Activated CD8-positive, alpha-beta memory T cell treated with anti-CD3 and anti-CD28 coated beads, Interleukin-2, amount 50 U/mL, for 4 hours (primary cell): ENCODE measurements at places on chromosomes 2 and 18.

DNA sequence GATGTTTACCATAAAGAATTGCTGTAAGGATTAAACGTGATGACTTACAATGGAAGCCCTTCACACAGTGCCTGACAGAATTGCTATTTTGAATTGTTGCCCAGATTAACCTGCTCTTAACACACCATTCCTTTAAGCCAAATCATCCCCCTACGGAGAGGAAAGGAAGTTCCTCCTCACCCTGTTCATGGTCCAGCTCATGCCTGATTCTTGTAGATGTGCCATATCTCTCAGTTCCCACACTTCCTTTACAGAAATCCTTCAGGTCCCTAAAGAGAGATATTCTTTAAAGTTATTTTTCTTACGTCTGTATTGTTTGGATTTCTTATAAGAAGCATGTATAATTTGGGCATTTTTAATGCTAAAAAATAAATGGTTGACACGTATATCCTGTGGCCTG lies 127.5 kb upstream of the DAPL1 start:
- DNase-seq: no peak

DNA sequence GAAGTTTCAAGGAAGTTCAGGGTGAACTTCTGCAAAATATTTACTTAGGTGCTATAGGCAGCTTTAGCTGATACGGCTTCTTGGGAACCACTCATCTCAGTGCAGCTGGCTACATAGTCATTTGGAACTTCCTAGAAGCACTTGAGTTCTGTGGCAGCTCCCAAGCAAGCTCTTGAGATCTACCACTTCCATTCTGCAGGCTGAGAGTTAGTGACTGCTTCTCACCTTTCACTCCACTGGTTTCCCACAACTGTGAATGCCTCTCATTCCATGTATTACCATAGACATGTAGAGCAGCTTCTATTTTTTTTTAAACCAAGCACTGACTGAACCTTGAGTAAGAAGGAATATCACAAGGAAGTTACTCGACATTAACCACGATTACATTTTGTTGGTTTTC lies 994.1 kb upstream of the ACVR2A start:
- no peak for DNase-seq

DNA sequence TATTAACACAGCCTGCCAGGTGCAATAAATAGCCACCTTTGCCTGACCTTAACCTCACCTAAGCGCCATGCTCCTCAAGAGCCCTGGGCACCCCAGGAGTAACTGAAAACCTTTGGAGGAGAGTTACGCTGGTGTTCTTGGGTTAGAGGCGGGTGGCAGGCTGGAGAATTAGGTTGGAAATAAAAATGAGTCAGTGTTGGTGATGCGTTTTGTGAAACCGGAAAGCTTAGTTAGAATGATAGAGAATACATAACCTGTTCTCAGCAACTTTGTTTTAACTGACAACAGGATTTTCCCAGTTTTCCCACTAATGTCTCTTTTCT lies 17.0 kb downstream of the LRRFIP1 start:
- DNase-seq: no peak

- no peak for DNase-seq
Observed at GRCh38 chr2:112339986-112340385, 64.6 kb downstream of the ZC3H6 start.

- no peak for DNase-seq
Observed at GRCh38 chr18:23879544-23879943, 135.0 kb upstream of the TTC39C start.

GRCh38 chr2:224689539-224689938 lies 26.6 kb downstream of the CCDC195 start:
- DNase-seq: no peak

DNA sequence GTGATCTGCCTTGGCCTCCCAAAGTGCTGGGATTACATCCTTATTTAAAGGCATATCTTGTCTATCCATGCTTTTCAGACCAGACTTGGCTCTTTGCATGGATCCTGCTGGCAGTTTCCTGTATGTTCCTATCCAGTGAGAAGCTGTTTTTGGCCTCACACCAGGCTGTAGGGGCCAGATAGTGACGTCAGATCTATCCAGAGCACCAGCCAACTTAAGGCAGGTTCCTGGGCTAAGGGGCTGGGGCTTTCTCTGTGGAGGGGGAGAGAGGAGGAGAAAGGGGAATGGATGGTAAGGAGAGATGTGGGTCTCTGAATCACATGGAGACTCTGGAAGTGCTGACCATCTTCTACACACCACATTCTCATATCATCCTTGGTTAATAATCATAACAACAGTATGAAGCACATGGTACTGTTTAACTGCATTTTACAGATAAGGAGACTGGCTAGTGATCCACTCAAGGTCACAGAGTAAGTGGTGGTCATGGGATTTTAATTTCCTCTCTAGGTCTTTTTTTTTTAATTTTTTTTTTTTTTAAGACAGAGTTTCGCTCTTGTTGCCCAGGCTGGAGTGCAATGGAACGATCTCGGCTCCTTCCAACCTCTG lies 2.0 kb upstream of the FAM117B start:
- DNase-seq: no peak

DNA sequence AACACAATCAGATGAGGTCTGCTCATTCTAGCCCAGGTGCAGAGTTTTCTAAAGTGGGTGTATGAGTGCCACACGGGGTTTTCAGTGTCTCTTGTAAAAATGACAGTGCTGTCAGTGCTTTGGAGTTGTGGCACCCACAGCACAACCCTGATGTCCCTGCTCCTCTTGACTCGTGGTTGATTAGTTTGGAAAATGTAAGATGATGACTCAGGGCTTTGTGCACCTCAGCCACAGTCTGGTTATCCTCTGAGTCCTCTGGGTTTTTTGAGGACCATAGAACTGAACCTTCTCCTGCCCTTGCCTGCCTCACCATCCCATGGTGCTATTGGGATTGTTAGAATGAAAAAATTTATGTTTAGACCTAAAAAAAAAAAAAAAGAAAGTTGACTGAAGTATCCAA lies 105.6 kb downstream of the MYO1B start:
- DNase-seq: no peak

- DNase-seq: no peak
Observed at GRCh38 chr2:20468549-20469500, 22.0 kb downstream of the RHOB start.

DNA sequence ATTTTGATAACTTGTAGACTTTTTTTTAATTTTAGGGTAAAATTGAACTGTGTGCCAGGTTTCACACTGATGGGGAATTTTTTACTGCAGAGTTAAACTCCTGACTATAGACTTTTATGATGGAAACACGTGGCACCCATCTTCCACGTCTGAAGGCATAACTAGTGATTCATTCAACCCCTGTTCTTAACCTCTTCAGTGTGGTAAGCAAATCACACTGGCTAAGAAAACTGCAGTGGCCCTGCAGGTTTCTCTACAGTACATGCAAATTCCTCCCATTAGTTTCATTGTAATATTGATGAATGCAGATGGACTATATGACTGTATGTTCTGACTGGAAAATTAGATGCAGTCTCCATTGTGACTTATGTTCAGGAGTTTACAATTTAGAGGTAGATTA lies 47.2 kb downstream of the SMAD4 start:
- no peak for DNase-seq

DNA sequence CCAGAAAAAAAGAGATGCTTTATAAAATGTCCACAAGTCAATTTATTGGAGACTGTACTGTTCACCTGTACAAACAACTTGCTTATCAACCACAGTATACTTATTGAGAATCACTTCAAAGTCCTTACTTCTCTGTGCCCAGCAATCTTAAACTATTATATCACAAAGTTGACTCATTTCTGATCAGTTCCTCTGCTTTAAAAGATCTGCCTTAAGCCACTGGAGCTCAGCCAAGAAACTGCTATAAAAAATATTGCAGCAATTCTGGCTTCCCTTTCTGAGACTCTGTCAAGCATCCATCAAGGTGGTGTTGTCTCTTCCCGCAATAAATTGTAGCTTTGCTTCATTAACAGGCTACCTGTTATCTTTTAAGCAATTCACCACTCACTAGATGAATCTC lies 375.2 kb upstream of the SPHKAP start:
- DNase-seq: no peak

GRCh38 chr2:5203134-5203755 lies 488.9 kb upstream of the SOX11 start:
- no peak for DNase-seq

GRCh38 chr18:7597500-7597899 lies 30.4 kb downstream of the PTPRM start:
- no peak for DNase-seq

DNA sequence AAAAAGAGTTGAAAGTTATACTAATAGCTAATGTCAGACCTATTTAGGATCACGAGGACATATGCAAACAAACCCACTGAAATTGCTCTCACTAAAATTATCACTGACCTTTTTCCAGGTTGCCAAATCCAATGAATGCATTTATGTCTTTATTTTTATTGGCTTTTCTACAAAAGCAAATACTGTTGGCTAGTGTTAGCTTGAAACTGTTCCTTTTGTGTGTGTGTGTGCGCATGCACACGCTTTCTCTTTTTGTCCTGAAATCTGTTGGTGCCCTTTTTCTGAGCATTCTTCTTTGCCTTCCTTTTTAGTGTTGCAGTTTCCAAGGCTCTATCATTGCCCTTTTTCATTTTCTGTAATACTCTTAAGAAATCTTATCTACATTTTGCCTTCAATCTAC lies 1269.2 kb downstream of the LRP1B start:
- no peak for DNase-seq

DNA sequence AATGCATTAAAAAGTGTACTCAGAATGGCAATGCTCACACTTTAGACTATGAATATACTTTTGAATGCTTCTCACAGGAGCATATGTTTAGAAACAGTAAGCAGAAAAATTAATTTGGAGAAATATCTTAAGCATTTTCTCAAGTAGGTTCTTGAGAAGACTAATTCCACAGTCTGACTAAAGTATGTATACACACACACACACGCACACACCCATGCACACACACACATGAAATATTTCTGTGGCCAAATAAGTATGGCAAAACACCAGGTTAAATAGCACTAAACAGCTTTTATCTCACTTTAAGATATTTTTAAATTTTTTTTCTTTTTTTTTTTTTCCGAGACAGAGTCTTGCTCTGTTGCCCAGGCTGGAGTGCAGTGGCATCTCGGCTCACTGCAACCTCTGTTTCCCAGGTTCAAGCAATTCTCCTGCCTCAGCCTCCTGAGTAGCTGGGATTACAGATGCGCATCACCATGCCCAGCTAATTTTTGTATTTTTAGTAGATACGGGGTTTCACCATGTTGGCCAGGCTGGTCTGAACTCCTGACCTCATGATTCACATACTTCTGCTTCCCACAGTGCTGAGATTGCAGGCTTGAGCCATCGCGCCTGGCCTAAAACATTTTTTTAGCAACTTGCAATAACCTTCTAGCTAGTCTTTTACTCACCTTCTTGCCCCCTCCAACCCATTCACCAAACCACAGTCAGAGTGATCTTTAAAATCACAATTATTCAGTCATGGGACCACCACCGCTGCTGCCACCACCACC lies 67.5 kb upstream of the SCG2 start:
- no peak for DNase-seq

DNA sequence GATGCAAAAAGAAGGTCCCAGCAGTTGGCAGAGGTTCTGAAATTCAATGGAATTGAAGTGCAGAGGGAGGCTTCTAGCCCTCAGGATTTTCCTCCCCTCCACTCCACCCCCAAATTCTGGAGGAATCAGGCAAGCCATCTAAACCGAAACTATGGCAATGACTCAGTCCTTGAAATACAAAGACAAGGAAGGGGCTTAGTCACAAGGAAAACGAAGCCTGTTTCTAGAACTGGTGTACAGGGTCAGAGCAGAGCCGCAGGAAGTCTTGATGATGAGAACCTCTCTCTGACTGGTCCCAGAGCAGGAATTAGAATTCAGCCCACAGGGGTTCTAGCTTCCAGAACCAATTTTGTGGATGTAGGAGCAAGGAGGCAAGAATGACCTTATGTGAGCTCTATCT lies 111.7 kb upstream of the SCN1A start:
- no peak for DNase-seq

DNA sequence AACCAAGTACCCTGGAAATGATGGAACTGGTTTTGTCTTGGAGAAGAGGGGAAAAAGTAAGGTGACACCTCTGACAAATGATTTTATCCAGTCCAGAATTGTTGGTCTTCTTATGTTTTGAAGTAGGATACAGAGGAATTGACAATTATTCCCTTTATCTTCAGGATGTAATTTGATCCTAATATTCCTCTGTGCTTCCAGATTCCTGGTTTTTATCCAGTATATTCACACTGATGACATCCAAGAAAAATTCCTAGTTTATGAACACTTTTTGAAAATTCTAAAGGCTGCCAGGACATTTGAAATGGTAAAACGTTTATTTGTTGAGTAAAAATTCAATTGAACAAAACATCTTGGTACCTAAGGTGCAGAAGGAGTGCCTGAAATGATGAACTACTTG lies 22.2 kb upstream of the ETAA1 start:
- DNase-seq: no peak

GRCh38 chr2:67394734-67395133 lies 2.4 kb upstream of the ETAA1 start:
- DNase-seq: no peak

- DNase-seq: no peak
Observed at GRCh38 chr2:32910883-32911598, 35.7 kb upstream of the LTBP1 start.

- no peak for DNase-seq
Observed at GRCh38 chr2:37831081-37831780, 93.9 kb upstream of the RMDN2 start.

GRCh38 chr2:236402033-236402790 lies 138.0 kb upstream of the ASB18 start:
- no peak for DNase-seq

DNA sequence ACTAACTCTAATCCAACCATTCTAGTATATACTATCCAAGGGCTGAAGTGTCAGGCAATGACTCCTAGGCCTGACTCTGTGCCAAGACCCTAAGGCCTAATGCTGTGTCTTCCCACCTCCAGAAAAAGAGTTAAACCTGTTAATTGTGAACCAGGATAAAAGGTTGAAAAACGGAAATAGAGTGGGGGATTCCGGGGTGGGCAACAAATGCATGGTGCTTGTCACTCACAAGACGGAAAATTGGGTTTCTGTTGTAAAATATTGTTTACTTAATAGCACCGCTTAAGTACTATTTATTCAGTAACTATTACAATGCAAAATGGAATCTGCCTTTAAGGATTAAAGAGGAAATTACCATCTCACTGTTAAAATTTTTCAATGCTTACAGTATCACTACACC lies 3.2 kb downstream of the STK17B start:
- no peak for DNase-seq

- DNase-seq: no peak
Observed at GRCh38 chr2:235270291-235270690, 223.6 kb upstream of the AGAP1 start.

GRCh38 chr2:31240381-31241365 lies 6.7 kb downstream of the EHD3 start:
- no peak for DNase-seq
